ENCODE measurements at places on chromosomes 4 and X.

- no peak for DNase-seq
Measured at GRCh38 chr4:25032126-25032525, 1.4 kb upstream of the LGI2 start.

- DNase-seq: no peak
Measured at GRCh38 chr4:67746797-67747495, 7.2 kb downstream of the GNRHR start.

DNA sequence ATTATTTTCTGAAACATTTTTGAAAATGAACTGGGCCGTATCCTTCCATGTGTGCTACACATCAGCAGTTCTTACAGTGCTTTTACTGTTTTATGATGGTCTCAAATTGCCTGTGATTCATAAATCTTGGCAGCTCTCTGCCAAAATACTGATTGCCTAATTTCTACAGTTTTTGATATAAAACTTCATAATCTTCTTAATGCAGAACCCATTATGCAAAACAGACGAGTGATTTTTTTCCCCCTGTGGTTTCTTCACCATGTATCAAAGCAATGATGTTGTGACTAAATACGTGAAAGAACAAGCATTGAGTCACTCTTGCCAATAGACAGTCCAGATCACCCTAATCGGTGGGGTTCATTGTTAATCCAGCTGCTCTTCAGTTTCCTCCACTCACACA, 156.4 kb upstream of the WDR1 start:
- DNase-seq: no peak

DNA sequence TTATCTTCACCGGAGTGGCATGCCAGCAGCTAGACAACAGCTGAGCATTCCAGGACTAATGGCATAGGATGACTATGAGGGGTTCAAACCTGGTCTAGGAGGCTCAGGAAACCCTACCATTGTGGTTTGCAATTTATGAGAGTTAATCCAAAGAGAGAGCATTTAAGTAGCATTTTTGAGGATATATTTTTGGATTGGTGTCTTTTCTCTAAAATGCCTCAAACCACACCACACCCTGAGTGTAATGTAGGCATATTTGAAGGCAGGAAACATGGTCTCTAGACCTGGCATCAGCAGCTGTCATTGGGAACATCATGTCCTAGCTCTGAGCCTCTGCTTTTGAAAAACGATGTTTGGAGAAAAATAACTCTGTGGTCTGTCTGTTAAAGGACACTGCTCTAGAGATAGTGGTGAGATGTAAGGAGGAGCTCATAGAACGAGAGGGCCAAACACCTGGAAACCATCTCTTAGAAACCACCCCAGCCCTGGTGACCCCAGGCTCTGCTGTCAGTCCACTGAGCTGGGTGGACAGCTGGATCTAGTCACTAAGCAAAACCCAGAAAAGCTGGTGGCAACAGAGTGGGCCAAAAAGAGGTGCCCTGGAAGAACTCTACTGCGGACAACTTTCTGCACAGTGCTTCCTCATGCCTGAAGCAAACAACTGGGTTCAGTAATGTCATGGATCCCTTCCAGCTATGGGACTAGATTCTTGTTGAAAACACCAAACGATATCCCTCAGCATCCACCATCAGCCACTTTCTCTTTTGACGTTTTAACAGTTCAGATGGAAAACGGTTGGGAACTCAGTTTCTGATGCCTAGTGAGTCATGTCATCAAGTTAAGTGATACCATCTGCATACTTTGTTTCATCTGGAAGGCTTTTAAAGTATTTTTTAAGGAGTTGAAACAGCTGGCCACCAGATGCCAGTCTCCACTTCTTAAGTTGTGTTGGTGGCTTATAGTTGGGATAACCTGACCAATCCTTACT, 100.2 kb upstream of the C1QTNF7 start:
- no peak for DNase-seq

DNA sequence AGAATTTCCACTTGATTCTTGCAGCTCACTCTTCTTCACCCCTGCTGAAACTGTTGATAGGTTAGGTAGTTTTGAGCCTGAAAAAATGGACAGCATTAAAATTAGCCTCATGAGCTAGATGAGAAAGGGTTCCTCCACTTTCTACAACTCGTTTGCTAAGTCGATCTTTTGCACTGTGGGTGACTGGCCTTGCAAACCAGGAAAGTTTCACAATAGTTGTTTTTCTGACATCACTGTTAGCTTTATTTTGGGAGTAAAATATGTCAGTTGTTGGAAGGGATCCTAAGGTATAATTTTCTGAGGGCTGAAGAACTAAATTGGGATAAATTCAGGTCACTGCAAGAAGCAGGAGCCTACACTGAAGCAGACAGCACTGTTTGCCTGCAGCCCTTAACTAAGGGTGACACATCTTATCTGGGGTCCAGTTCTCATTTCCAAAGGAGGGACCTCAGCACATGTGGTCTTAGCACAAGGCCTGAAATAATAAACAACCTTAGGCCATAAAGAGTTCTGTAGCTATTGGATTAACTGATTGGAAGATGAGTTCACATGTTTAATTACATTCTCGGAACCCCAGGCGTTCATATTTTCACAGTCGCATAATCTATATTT, 29.1 kb downstream of the ANAPC4 start:
- DNase-seq: no peak

DNA sequence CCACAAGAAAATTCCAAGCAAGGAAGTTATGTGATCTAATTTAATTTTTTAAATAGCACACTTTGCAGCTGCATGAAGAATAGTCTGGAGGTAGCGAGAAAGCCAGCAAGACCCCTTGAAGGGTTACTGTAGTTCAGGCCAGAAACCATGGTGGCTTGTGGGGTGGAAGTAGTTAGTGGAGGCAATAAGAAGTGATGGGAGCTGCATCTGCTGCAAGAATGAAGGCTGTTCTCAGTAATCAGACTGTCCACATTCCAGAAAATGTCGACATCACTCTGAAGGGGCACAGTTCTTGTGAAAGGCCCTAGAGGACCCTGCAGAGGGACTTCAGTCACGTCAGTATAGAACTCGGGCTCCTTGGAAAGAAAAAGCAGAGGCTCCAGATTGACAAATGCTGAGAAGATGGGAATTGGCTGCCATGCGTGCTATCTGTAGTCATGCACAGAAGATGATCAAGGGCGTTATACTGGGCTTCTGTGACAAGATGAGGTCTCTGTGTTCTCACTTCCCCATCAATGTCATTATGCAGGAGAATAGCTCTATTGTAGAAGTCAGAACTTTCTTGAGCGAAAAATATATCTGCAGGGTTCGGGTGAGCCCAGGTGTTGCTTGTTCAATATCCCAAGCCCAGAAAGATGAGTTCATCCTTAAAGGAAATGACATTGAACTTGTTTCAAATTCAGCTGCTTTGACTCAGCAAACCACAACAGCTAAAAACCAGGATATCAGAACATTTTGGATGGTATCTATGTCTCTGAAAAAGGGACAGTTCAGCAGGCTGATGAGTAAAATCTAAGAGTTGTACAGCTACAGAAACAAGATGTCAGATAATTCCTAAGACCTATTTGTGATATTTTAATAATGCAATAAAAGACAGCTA, 254.2 kb downstream of the CBR4 start:
- no peak for DNase-seq

DNA sequence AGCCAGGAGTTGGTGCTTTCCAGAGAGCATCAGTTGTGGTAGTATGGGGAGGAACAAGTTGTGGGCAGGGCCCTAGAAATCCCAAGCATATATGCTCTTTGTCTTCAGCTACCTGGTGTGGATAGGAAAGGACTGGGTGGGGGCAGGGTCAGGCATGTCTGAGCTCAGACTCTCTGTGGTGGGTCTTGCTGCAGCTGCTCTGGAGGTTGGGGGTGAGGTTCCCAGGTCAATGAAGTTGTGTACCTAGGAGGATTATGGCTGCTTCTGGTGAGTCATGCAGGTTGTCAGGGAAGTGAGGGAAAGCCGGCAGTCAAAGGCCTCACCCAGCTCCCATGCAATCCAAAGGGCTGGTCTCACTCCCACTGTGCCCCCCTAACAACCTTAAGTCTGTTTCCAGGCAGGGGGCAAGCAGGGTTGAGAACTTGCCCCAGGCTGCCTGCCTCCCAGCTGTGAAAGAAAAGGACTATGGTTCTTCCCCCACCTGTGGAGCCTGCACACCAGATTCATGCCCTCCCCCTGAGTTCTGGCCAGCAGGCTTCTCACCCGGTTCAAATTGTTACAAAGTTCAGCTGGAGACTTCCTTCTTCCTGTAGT, 30.4 kb upstream of the QRFPR start:
- no peak for DNase-seq

DNA sequence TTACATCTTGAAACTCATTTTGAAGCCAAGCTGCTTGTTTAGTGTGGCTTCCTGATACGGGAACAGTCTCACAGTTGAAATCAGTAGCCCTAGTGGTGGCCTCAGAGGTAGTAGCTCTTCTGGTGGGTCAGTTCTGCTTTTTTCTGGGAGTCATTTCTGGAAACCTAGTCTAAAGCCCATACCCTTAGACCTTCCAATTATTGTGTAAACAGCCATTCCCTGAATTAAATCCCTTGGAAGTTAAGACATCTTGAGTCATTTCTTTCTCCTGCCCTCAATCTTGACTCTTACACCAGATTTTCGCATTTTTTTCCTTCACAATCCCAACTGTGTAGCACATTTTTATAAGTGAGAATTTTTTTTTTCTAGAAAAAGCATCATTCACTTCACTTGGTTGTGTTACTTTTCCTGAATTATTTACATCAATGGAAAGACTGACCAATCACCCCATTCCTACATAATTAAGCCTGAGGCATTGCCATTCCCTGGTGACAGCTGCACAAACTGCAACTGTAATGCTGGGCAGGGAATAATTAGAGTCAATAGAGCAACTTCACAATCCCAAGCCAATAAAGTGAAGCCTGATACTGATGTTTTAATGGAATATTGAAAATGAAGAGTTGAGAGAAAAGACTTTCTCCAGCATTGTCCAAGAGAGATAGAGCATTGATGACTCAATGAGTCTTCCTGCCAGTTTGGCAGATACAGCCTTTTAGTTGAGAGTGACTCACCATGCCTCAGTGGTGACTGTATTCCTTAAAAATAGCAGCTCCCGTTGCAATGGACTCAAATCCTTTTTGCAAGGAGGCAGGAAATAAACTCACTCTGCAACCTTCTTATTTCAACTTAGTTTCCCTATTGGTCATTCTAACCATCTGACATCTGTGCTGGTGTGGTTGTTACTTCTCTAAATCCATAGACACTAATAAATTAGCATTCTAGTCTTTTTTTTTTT, 13.0 kb upstream of the SEPSECS start:
- no peak for DNase-seq

DNA sequence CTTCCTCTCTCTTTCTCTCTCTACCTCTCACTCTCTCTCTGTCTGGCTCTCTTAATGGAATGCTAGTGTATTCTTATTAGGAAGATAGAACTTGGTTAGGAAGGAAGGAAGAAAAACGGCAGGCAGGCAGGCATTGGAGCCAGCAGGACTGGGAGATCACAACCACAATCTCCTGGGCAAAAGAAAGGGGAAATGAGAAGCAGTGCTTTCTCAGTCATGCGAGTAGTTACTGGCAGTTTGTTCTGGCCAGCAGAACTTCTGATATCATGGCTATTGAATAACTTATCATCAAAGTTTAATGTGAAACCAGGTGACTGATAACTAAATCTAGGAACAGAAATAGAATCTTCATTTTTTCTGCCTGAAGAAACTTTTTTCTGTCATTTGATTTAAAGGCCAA, 60.9 kb upstream of the PAGE1 start:
- DNase-seq: no peak

- no peak for DNase-seq
Measured at GRCh38 chrX:703866-704265, 73.3 kb downstream of the SHOX start.
